ENCODE measurements at places on chromosomes 2 and 18. TPM values are rescaled to one million over a fixed set of nuclear protein-coding genes. Genes with fewer than 3 reads are reported as not detected.

Gene AGXT
- not detected for total RNA-seq

Gene GRHL1
- 0.59 TPM for total RNA-seq

Gene UGT1A3
- not detected for total RNA-seq

Gene INHA
- not detected for total RNA-seq

Gene CELF4
- not detected for total RNA-seq

Gene EMILIN1
- 0.78 TPM for total RNA-seq

Gene CENPA
- total RNA-seq, result 26.9 TPM

Gene IL1B
- not detected for total RNA-seq

Gene ST8SIA5
- 0.19 TPM for total RNA-seq

Gene CSRNP3
- not detected for total RNA-seq

Gene SALL3
- total RNA-seq, result not detected

Gene PLEK
- total RNA-seq, result 1.4 TPM

Gene GKN1
- not detected for total RNA-seq

Gene SDC1
- 0.11 TPM for total RNA-seq

GRCh38 chr2:147588191-147588590 lies 256.6 kb upstream of the ACVR2A start:
- DNase-seq, result no peak

DNA sequence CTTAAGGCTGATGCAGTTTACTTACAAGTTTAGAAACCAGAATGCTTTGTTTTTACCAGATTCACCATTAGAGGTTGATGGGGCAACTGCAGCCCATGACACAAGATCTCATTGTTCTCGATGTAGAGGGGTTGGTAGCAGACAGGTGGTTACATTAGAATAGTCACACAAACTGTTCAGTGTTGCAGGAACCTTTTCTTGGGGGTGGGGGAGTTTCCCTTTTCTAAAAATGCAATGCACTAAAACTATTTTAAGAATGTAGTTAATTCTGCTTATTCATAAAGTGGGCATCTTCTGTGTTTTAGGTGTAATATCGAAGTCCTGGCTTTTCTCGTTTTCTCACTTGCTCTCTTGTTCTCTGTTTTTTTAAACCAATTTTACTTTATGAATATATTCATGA lies 99.4 kb upstream of the IL1R2 start:
- no peak for DNase-seq

GRCh38 chr2:224157655-224158054 lies 118.6 kb upstream of the SERPINE2 start:
- DNase-seq, result no peak

- DNase-seq, result no peak
Observed at GRCh38 chr2:149063177-149063576, 24.7 kb downstream of the LYPD6B start.

GRCh38 chr2:195317550-195317949 lies 339.5 kb upstream of the SLC39A10 start:
- no peak for DNase-seq

DNA sequence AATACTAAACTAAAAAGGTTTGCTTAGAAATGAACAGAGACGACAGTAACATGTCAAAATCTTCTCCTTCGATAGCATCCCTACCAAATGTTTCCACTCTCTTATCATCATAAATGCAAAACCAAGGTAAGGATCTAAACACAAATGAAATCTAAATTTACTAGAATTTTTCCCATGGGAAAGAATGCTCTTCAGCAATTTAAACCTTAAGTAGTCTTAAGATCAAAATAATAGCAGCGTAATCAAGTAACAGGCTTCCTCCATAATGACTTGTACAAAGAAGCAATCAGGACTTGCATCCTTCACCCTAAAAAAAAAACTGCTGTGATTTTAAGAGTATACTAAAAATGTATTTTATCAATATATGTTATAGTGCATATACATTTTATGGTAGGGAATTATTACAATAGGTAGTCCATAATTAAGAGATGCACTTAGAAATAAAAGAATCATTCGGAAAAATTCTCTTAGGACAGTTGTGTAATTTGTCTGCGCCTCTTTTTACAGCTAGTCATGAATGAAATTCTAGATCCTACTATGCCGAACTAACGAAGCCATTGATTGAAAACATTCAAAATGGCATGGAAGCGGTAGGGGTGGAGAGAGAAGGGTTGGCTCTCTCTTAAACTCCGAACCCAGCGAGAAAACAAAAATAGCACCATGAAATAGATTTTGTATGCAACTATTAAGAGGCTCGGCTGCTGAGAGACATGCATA lies 1.3 kb downstream of the PGAP1 start:
- DNase-seq, result no peak

DNA sequence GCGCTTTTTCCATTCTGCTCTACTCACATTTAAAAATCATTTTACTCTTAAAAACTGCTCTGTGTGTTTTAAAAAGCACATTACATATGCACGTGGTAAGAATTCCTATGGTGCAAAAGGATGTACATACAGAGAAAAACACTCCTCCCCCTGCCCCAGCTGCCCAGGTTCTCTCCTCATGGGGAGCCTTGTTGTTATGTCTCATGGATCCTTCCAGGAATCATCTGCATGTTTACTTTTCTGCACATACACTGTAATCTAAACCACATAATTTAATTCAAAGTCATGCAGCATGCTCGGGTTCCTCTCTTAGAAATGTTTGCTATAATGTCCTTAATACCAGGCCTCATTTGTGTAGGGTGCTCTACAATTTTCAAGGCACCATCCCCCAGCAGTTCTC lies 243.3 kb downstream of the LOXHD1 start:
- DNase-seq, result no peak

DNA sequence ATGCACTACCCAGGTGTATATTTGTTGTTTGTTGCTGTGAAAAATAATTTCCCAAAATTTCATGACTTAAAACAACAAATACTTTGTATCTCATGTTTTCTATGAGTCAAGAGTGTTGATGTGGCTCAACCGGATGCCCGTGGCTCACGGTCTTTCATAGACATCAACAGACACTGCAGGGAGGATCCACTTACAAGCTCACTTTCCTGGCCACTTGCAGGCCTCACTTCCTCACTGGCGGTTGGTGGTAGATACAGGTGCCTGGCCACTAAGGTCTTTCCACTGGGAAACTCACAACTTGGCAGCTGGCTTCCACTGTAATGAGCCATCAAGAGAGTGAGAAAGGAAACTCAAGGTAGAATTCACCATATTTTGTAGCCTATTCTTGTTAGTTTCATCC lies 662.9 kb downstream of the IRS1 start:
- no peak for DNase-seq

DNA sequence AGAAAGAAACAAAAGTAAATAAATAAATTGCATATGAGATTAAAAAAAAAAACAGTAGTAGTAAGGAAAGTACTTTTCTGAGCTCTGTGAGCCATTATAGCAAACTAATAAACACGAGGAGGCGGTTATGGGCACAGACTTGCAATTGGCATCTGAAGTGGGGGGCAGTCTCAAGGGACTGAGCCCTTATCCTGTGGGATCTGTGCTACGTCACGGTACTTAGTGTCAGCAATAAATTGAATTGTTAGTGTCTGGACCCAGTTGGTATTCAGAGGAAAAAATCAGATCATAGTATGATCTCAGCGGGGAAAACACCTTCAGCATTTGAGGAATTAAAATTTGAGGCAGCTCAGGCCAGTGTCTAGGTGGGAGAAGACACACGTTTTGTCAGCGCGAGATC lies 76.6 kb upstream of the TEX51 start:
- DNase-seq, result no peak

GRCh38 chr2:240644171-240644651 lies 18.9 kb downstream of the GPR35 start:
- no peak for DNase-seq

DNA sequence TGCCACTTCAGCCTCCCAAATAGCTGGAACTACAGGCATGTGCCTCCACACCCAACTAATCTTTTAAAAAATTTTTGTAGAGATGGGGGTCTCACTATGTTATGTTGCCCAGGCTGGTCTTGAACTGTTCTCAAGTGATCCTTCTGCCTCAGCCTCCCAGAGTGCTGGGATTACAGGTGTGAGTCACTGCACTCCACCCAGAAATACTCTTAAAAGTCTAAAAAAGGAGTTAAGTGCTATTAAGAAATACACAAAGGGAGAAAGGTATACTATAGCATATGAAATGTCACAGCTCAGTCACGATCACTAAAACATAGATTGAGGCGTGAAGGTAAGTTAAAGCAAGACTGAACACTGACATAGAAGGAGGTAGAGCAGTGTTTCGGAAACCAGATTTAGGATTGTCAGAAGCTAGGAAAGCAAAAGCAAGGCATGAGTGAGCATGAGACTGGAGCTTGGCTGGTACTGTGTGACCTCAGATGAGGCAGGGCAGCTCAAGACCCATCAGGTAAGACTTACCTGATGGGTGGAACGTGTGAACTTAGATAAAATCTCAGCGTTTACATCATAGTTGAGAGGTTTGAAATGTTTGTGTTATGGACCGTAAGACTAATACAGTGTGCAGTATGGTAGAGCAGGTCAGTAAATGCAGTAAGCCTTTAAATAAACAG lies 9.2 kb downstream of the CCNYL1 start:
- no peak for DNase-seq

- no peak for DNase-seq
Observed at GRCh38 chr2:47402555-47402804, 476 bp upstream of the MSH2 start.

- no peak for DNase-seq
Observed at GRCh38 chr2:1723397-1724042, 20.8 kb downstream of the PXDN start.

DNA sequence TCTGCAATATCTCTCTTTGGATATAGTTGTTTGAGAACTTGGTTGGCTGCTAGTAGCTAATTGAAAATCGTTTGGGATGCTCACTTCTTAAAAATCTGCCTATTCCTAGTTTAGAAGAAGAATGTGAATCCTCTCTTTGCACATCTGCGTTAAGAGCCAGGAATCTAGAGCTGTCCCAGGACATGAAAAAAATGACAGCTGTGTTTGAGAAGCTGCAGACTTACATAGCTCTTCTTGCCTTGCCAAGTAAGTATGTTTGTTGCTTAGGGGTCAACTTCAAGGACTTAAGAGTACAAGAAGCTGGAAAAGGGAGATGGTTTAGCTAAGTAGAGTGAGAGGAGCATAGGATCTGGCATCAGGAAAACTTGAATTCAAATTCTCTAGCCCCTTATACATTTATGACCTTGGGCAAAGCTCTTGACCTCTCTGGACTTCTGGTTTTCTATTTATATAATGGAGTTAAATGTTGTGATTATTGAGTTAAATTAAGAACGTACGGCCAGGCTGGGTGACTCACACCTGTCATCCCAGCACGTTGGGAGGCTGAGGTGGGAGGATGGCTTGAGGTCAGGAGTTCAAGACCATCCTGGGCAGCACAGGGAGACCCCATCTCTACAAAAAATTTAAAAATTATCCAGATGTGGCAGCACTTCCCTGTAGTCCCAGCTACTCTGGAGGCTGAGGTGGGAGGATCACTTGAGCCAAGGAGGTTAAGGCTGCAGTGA lies 55.2 kb upstream of the STON1 start:
- no peak for DNase-seq

GRCh38 chr2:227855440-227855839 lies 16.0 kb upstream of the DAW1 start:
- DNase-seq, result no peak

GRCh38 chr18:42168487-42168886 lies 213.5 kb downstream of the PIK3C3 start:
- no peak for DNase-seq

DNA sequence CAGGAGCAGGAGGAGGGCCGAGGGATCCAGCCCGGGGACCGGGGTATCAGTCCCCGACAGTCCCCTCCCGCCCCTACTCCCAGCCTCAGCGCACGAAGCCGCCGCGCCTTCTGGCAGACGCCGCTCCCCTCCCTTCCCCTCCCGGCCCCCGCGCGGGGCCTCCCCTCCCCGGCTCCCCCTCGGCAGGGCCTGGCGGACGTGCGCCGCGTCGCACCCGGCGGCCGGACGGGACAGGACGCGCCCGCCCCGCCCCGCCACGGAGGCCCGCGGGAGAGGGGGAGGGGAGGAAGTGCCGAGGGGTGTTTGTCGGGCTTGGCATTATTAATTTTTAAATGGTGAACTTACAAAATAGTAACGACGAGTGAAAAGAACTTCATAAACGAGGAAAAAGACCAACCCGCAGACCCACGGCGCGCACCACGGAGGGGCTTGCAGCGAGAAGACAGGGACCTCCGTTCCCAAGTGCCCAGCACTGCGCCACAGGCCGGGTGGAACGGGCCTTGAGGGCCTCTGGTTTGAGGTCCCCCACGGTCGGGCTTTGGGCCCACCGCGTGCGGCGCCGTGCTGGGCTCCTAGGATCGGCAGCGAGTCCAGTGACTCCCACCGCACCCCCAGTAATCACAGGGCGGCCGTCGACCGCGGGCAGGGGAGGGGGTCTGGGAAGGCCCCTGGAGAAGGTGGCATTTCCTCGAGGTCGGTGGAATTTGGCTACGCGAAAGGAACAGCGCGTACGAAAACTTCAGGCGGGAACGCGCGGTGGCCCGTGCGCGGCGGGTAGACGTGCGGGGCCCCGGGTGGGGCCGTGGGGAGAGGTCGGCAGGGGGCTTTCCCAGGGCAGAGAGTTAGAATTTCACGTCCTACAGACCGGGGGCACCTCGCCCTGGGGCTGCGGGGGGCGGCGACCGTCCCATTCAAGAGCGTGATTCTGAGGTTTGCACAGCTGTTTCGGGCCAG lies 954 bp upstream of the CTDSP1 start:
- no peak for DNase-seq

DNA sequence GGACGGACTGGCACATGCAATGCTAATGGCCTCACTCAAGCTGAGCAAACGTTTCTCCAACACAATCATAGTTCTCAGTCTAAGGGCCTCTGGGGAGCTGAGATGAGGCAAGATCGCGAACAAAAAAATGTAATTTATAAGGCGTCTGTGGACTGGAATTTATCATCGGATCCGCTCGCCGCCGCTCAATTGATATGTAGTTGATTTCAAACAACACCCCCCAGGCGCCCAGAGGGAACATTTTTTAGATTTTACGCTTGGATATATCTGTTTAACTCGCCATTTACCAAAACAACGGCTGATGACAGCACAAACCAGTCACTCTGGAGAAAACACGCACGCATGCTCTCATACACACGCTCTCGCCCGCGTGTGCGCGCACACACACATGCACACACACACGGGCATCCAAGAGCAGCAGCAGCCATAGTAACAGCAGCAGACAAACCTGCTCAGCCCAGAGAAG lies 335.8 kb downstream of the SMAD2 start:
- no peak for DNase-seq
